Naive B cell (primary cell): ENCODE measurements at places on chromosomes 1 and 21. TPM values are rescaled to one million over a fixed set of nuclear protein-coding genes. Genes with fewer than 3 reads are reported as not detected.

- no peak for DNase-seq
Observed at GRCh38 chr1:233242827-233243483, 52.6 kb downstream of the PCNX2 start.

GRCh38 chr1:204915861-204916495 is 45.3 kb downstream of the NFASC start:
- no peak for DNase-seq

Gene ATP5PO
- 362 TPM for polyA plus RNA-seq

Gene BMP8A
- 0.95 TPM for polyA plus RNA-seq

Gene SPRR2E
- not detected for polyA plus RNA-seq

DNA sequence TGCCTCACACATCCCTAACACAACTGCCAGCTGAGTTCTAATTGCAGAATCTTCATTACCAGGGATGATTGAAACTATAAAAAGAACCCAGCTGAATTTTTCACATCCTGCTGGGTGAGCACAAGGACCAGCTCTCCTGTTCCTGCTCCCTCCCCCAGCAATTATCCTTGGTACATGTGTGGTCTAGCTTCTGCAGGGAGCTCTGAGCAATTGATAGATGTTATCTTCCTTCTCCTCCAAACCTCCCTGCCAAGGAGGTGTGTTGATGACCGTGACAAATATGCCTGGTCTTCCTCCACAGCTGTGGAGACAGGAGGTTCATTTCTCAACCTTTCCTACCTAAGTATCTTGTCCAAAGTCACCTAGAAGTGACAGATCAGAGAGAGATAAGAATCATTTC is 65.3 kb upstream of the MAN1A2 start:
- no peak for DNase-seq

DNA sequence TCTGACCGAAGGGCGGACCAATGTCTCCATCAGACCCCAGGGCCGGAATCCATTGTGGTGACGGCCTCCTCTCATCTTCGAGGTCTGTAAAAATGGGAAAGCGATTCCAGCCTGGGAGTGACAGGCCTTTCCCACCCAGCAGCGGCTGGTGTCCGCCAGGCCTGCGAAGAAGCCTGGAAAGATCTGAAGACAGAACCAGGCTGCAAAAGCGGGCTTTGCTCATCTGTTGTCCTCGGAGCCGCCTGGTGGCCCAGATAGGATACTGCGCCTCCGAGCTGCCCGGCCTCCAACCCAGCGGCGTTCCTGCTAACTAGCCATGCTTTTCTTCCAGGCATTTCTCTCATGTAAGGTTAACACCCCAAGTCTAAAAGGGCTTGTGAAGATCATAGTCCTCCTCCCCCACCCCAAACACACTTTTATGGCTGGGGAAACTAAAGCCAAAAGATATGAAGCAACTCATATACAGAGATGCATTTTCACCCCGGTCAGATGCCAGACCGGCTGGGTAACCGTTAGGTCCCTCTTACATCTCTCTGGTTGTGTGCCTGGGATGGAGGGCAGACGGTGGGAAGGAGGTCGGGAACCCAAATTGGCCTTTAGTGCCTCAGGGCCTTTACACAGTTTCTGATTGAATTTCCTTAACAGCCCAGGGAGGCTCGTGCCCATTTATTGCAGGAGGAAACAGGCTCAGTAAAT is 1.9 kb upstream of the DHRS3 start:
- peak; percentile 63 for DNase-seq

Gene NBPF4
- polyA plus RNA-seq = not detected

Gene MYOG
- not detected for polyA plus RNA-seq

GRCh38 chr1:156368157-156368658 is 803 bp upstream of the RHBG start:
- no peak for DNase-seq

- DNase-seq = peak; percentile 39
Observed at GRCh38 chr1:209756615-209757445, 977 bp downstream of the TRAF3IP3 start.
